ENCODE measurements at places on chromosomes 3 and 15.

- no peak for DNase-seq
These were observed 95.7 kb downstream of the CPN2 start for GRCh38 chr3:194255252-194256039.

GRCh38 chr3:7322957-7323669 is 462.2 kb downstream of the GRM7 start:
- no peak for DNase-seq

DNA sequence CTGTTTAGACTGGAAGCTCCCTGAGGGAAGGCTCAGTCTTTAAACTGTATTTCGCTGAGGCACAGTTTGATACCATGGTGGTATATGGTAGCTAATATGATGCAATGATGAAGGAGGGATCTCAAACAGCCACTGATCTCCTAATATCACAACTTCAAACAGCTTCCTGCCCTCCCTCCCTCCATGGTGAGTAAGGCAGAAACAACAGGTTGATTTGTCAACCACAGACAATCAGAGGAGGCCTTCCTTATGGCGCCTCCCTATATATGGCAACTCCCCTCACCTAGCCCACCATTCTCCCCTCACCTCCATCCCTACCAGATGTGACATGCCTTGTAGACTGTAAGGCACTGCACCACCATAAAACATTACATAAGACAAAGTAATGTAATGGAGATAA is 316.5 kb upstream of the ICE2 start:
- no peak for DNase-seq

DNA sequence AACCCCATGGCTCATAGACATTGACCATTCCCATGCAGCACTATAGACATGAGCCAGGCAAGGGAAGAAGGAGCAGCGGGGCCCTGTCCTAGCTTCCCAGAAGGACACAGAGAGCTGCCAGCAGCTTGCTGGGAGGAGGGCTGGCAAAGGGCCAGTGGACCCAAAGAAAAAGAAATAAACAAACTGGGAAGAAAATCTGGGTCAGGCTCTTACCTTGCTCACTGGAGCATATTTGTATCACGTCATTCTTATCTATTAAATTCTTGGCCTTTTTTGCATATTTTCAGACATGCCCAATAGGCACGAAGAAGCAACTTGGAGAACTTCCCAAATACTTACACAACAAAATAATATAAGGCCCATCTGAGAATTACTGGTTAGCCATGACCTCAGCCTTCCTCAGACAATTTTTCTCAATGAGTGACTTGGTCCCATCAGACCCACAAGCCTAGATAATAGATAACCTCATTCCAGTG is 28.4 kb downstream of the RASGRP1 start:
- no peak for DNase-seq

- DNase-seq: no peak
These were observed 135.8 kb upstream of the RORA start for GRCh38 chr15:61364871-61365270.

GRCh38 chr3:69660631-69661030 is 78.6 kb upstream of the MITF start:
- DNase-seq: no peak

DNA sequence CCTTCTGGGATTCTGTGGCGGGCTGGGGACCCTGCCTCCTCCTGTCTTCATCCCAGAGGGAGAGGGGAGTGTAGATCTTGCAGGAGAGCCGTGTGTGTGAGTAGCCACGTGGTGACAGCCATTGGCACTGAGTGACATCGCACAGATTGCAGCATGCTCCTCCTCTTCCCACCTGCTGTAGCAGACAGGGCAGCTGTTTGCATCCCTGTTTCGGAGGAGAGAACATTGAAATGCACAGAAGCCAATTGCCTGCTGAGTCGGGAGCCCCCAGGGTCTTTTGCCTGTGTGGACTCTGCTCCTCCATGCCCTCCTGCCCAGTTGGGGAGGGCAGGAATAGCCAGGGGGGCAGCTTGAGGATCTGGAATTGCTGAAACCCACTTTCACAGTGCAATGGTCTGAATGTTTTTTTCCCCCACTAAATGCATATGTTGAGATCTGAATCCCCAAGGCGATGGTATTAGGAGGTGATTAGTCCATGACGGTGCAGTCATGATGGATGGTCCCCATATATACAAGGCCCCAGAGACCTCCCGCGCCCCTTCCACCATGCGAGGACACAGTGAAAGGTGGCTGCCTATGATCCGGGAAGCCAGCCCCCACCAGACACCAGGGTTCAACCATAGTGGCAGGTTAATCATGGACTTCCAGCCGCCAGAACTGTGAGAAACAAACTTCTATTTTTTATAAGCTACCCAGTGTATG is 66.8 kb downstream of the CHRNA7 start:
- DNase-seq: no peak

- no peak for DNase-seq
These were observed 8.7 kb downstream of the KIF7 start for GRCh38 chr15:89646416-89647141.

DNA sequence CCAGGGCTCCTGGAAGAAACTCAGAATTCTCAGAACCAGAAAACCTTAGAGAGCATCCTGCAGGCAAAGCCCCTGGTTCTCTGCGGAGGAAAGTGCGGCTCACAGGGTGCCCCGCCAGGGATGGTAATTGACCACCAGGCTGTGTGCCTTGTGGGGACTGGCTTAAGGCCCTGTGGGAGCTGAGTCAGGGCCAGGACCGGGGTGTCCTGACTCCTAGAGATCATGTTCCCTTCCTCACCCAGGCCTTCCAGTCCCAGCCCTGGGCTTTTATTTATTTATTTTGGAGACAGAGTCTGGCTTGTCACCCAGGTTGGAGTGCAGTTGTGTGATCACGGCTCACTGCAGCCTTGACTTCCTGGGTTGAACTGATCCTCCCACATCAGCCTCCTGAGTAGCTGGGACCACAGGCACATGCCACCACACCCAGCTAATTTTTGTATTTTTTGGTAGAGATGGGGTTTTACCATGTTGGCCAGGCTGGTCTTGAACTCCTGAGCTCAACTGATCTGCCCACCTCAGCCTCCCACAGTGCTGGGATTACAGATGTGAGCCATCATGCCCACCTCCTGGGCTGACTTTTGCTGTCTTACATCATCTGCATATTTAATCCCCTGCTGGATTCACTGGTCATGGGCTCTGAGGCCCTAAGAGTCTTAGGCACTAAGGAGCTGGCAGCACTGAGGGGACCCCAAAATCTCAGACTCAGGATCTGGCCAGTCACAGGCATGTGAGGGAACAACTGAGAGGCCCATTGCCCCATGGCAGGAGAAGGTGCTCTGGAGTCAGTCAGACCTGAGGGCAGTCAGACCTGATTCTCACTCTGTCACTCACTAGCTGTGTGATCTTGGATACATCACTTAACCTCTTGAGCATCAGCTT is 20.4 kb upstream of the LAMP3 start:
- DNase-seq: no peak

DNA sequence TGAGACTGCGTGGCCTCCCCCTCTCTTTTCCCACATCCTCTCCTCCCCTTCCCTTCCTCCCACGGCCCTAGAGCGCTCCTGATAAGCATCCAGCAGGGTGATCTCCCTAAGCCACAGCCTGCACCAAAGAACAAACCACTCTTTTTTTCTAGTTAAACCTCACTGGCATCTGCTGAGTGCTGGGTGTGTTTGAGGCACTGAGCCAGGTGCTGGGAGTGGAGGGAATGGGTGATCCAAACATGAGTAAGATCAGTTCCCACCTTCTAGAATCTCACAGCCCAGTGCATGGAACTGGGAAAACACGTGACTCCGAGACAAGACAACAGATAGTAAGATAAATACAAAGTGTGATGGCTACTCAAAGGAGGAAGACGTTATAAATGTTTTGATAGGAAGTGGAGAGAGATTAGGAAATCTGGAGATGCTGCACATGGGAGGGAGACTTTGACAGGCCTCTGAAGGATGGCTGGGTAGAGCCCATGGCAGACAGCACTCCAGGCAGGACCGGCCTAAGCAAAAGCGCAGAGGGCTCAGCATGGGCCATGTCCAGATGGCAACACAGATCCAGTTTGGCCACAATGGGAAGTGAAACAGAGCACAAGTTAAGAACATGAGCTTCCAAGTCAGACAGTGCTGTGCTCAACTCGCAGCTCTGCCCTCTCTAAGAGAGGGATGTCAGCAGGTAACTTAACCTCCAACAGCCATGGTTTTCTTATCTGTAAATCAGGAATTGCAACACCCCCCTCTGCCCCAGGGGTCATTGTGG is 55.6 kb downstream of the CCR3 start:
- no peak for DNase-seq

DNA sequence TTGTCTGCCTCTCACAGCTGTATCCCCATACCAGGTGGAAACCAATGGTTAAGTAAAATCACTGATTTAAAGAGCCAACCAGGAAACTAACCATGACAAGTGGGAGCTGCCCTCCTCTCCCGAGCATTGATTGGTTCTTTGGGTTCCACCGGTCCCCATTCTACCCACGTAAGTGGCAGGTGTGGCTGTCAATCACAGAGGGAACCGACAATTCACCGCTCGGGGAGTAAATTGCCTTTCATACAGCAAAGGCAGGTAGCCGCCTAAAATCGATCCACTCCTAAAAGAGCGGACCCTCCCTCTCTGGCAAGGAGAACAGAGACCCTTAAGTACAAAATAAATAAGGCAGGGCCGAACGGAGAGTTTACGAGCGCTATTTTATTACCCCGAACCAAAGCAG is 1.2 kb downstream of the ERC2 start:
- DNase-seq: no peak

GRCh38 chr3:152703245-152703890 is 131.6 kb upstream of the P2RY1 start:
- no peak for DNase-seq

DNA sequence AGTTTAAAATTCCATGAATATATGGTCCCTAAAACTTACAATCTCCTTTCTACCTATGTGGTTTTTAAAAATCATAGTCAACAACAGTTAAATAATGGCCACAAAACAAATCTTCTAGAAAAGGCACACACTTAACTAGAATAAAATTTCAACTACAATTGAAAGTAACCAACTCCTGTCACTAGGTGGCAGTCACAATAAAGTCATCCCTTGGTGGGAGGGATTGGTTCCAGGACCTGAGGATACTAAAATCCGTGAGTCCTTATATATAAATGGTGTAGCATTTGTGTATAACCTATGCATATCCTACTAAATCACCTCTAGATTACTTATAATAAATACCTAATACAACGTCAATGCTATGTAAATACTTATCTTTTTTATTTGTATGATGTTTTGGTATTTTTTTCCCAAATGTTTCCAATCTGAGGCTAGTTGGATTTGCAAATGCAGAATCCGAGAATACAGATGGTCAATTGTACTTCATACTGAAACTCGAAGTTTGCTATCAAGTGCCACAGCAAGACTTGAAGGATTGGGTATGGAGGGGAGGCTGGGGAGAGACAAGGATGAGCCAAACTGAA is 172.6 kb downstream of the FMN1 start:
- DNase-seq: no peak

- DNase-seq: no peak
These were observed 202.7 kb upstream of the TOPAZ1 start for GRCh38 chr3:44039006-44039405.

DNA sequence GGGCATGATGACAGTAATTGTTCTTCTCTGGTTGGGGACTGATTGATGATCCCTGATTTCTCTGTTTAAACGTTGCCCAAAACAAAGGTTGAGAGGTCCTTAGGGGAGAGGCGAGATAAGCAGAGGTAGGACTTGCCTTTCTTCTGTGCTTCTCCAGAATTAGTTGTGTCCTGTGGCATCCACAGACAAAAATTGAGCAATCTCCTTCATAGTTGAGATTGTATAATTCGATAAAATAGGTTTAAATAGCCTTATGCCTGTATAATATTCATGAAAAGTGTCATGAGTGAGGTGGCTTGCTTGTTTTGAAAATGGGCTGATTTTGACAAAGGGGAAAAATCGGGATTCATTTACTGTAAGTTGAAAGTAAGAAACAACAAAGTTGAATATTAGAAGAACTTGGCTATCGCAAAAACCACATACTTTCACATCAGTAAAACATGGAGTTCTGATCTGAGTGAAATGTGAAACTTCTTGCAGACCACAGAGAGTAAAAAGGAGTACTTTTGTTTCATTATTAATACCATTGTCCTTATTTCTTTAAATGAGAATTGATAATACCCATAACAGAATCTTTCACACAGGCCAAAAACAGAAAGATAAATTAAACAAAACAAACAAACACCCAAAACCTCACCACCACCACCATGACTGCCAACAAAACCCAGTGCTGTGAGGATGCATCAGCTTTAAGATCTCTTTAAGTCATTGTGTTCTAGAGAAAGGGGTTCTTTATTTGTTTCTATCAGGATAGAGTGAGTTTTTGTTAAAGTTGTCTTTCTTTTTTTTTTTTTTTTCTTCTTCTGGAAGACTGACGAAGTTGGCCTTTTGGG is 155.7 kb downstream of the LPP start:
- DNase-seq: no peak

- no peak for DNase-seq
These were observed 2.2 kb downstream of the XXYLT1 start for GRCh38 chr3:195268576-195269309.

DNA sequence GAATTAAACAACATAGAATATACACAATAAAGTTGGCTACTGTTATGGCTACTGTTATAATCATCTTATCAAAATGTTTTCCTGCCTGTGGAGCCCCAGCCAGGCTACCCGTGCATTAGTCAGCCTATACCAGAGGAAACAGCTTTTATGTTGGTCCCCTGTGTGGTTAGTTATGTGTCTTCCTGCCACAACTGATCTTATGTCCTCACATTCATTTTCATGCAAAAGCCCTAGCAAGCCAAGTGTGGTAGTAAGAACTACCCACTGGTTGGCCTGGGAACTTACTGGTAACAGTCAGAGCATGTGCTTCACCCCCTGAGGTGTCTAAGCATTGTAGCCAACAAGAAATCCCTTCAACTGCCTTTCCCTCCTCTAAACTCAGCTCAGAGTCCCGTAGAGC is 21.8 kb downstream of the MGLL start:
- DNase-seq: no peak

DNA sequence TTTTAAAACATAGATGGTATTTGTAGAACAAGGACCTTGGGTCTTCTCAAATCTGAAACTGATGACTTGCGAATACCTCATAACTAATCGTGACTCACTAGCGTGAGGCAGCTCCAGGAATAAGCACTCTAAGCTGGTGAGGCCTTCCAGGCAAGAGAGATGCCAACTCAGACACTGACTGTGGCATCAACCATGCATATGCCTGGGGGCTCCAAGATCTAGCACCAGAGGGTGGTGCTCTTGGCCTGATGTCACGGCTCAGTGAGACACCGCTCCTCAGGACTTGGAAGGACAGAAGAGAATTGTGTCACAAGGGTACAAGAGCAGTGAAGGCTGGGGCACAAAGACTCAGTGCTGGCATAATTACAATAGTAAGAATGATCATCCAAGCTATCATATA is 125.0 kb upstream of the TRIM42 start:
- DNase-seq: no peak

- DNase-seq: no peak
These were observed 309.4 kb downstream of the PLCL2 start for GRCh38 chr3:17194116-17194515.

DNA sequence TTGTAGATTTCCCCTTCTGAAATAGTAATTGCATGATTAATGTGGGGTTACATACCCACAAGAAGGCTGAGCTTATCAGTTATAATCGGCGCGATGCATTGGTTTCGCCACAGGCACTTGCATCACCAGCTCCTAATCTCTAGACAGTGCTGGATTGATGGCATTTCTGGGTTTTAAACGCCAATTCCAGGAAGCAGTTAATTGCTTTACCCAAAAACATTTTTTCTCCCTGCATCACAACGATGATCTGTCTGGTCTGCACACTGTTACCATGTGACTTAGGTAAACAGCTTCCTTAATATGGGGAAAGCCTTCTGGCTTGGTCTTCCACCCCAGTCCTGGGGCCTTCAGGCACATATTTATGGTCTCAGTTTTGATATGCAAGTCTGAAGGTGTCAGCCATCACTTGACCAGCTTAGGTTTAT is 70.0 kb upstream of the HEG1 start:
- no peak for DNase-seq

GRCh38 chr3:142168514-142168913 is 19.2 kb upstream of the TFDP2 start:
- DNase-seq: no peak
